Activated T-cell treated with anti-CD3 and anti-CD28 coated beads, Interleukin-2, amount 50 U/mL, for 72 hours (primary cell): ENCODE measurements at places on chromosomes 11 and 22. TPM values are rescaled to one million over a fixed set of nuclear protein-coding genes. Genes with fewer than 3 reads are reported as not detected.

- peak; percentile 34 for DNase-seq
- H3K27me3 ChIP-seq = no peaks in the 10 kb centered on the region
- no peaks in the 10 kb centered on the region for H3K36me3 ChIP-seq
- H3K27ac ChIP-seq = no peak overlapping the region
- H3K4me3 ChIP-seq = peak overlapping the region; percentile 17
Observed at GRCh38 chr11:66172146-66172545, 96.3 kb upstream of the RAB1B start.

DNA sequence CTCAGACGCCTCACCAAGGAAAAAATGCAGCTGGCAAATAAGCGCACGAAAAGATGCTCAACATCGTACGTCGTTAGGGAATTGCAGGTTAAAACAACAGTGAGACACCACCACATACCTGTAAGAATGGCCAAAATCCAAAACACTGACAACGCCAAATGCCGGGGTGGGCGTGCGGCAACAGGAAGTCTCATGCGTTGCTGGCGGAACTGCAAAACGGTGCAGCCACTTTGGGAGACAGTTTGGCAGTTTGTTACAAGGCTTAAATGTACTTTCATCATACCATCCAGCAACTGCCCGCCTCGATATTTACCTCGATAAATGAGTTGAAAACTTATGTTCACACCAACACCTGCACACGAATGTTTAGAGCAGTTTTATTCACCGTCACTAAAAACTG, 7.5 kb upstream of the CTSD start:
- peaks cover 38% of the 10 kb centered on the region for H3K4me1 ChIP-seq
- no peak for DNase-seq
- no peaks in the 10 kb centered on the region for H3K27me3 ChIP-seq
- no peaks in the 10 kb centered on the region for H3K36me3 ChIP-seq
- H3K27ac ChIP-seq = no peak overlapping the region

- H3K27ac ChIP-seq = no peak overlapping the region
- H3K4me3 ChIP-seq = no peak overlapping the region
- no peak for DNase-seq
- peaks cover 27% of the 10 kb centered on the region for H3K27me3 ChIP-seq
- no peaks in the 10 kb centered on the region for H3K36me3 ChIP-seq
- peaks cover 15% of the 10 kb centered on the region for H3K4me1 ChIP-seq
Observed at GRCh38 chr11:115217726-115218311, 286.4 kb downstream of the CADM1 start.

DNA sequence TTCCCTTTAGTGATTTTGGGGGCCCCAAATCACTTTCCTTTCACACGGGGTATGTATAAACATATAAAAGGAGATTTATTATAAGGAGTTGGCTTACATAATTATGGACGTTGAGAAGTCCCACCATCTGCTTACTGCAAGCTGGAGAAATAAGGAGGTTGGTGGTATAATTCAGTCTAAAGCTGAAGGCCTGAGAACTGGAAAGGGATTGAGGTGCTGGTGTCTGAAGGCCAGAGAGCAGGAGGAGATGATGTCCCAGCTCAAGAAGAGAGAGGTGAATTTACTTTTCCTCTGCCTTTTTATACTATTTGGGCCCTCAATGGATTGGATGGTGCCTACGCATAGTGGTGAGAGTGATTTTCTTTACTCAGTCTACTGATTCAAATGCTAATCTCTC, 1.3 kb upstream of the ZNF202 start:
- peak overlapping the region; percentile 99 for H3K4me3 ChIP-seq
- peak overlapping the region; percentile 13 for H3K27ac ChIP-seq
- no peak for DNase-seq
- H3K27me3 ChIP-seq = no peaks in the 10 kb centered on the region

DNA sequence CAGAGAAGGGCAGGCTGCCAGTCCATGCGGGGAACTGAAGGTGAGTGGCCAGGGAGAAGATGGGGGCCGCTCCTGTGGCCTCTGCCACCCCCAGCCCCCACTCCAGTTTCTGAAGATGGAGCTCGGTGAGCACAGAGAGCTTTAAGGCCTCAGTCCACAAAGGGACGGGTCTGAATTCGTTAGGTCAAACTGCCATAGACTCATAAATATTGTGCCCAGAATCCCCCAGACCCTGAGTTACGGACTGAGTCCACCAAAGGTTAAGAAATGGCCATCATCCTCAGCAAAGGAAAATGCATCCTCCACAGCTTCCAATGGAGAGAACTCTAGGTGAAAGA, 344.2 kb downstream of the BUD13 start:
- no peak overlapping the region for H3K4me3 ChIP-seq
- no peaks in the 10 kb centered on the region for H3K36me3 ChIP-seq
- no peaks in the 10 kb centered on the region for H3K27me3 ChIP-seq
- DNase-seq = no peak
- H3K27ac ChIP-seq = no peak overlapping the region
- H3K4me1 ChIP-seq = no peaks in the 10 kb centered on the region

DNA sequence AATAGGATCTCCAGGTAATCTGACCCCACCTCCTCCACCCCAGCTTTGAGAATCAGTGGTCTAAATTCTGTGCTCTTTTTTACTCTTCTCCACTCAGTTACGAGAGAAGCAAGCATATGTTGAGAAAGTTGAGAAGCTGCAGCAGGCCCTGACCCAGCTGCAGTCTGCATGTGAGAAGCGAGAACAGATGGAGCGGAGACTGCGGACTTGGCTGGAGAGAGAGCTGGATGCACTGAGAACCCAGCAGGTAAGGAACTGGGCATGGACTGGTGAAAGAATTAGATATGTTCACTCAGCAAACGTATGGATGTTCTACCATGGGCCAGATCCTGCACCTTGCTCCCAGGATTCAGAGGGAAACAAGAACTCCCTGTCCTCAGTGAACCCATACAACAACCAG, 85.7 kb downstream of the AMOTL1 start:
- no peak for DNase-seq
- H3K4me1 ChIP-seq = no peaks in the 10 kb centered on the region
- H3K27ac ChIP-seq = no peak overlapping the region

DNA sequence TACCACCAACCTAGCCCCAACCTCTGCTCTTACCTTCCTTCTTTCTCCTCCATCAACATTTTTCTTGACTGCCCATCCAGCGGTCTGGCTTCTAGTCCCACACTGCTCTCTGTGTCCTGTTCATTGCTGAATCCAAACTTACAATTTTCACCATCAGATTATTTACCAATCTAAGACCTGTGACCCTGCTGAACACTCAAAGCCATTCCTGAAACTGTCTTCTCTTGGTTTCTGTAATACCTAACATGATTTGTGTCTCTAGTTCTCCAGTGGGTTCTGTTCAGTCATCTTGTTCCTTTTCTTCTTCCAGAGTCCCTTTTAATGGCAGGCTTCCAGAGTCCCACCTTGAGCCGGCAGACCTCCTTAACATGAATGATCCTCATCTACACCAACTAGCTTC, 24.1 kb downstream of the RRAS2 start:
- H3K27ac ChIP-seq = no peak overlapping the region
- peaks cover 21% of the 10 kb centered on the region for H3K36me3 ChIP-seq
- no peaks in the 10 kb centered on the region for H3K27me3 ChIP-seq
- H3K4me3 ChIP-seq = peak overlapping the region; percentile 2
- H3K4me1 ChIP-seq = peaks cover 54% of the 10 kb centered on the region

MMP13 gene
- not detected for total RNA-seq

MRGPRX3 gene
- total RNA-seq = not detected

MLC1 gene
- total RNA-seq = 0.17 TPM

DCDC1 gene
- total RNA-seq = 0.42 TPM
